ENCODE measurements at places on chromosomes 16 and 17. TPM values are rescaled to one million over a fixed set of nuclear protein-coding genes. Genes with fewer than 3 reads are reported as not detected.

- H3K4me1 ChIP-seq = no peaks in the 10 kb centered on the region
- no peaks in the 10 kb centered on the region for H3K27me3 ChIP-seq
- no peak overlapping the region for H3K4me3 ChIP-seq
These were observed 590.5 kb downstream of the CDH11 start for GRCh38 chr16:64531401-64531800.

DNA sequence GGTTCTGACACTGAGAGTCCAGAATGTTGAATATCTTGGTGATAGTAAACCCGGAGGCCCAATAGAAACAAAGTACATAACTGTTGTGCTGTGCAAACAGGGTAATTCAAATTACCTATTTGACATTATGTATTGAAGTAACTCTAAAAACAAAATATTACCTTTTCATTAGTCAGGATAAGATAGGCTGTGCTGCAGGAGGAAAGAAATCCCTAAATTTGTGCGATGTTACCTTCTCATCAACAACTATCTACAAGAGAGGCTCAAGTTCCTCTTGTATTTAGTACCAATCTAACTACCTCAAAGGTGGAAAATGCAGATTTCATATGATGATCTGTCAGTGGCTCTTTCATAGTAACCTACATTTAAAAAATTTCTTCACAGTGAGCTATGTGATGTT is 367.2 kb downstream of the ZFHX3 start:
- no peak overlapping the region for H3K27ac ChIP-seq
- no peak overlapping the region for H3K4me3 ChIP-seq
- no peak for DNase-seq
- no peaks in the 10 kb centered on the region for H3K27me3 ChIP-seq
- no peaks in the 10 kb centered on the region for H3K4me1 ChIP-seq

GDPD3 gene
- total RNA-seq = 1.3 TPM

GRCh38 chr16:307691-308312 is 24.8 kb downstream of the PDIA2 start:
- H3K36me3 ChIP-seq = peaks cover 77% of the 10 kb centered on the region
- no peaks in the 10 kb centered on the region for H3K27me3 ChIP-seq
- H3K27ac ChIP-seq = no peak overlapping the region
- no peaks in the 10 kb centered on the region for H3K4me1 ChIP-seq
- DNase-seq = no peak
- no peak overlapping the region for H3K4me3 ChIP-seq

DNA sequence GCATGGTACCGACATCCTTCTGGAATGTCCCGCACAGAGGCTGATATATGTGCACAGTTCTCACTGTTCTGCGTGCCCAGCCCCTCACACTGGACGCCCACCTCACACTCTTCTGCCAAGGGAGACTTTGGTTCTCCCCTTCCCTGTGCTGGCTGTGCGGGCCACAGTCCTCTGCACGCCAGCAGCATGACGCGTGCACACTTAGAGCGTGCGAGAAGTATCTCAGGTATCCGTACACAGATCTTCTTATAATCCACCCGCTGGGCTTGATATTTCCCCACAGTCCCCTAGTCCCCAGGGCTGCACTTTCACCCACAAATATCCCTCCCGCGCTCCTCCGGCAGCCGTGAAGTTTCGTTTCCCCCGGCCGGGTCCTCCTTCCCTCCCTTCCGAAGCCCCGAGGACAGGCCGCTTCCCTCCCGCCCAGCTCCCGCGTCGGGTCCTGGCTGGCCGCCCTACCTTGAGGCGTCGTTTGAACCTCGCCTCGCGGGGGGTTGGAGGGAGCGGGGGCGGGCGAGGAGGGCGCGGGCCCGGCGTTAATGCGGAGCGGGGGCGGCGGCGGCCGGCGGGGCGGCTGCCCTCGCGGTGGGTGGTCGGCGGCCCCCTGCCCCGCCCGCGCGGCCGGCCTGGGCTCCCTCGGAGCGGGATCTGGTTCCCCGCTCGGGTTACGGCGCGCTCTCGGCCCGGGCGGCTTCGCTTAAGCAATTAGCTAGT is 5.0 kb upstream of the FOXF1 start:
- DNase-seq = no peak
- H3K36me3 ChIP-seq = no peaks in the 10 kb centered on the region
- H3K4me1 ChIP-seq = peaks cover 32% of the 10 kb centered on the region
- peaks cover 100% of the 10 kb centered on the region for H3K27me3 ChIP-seq

DNA sequence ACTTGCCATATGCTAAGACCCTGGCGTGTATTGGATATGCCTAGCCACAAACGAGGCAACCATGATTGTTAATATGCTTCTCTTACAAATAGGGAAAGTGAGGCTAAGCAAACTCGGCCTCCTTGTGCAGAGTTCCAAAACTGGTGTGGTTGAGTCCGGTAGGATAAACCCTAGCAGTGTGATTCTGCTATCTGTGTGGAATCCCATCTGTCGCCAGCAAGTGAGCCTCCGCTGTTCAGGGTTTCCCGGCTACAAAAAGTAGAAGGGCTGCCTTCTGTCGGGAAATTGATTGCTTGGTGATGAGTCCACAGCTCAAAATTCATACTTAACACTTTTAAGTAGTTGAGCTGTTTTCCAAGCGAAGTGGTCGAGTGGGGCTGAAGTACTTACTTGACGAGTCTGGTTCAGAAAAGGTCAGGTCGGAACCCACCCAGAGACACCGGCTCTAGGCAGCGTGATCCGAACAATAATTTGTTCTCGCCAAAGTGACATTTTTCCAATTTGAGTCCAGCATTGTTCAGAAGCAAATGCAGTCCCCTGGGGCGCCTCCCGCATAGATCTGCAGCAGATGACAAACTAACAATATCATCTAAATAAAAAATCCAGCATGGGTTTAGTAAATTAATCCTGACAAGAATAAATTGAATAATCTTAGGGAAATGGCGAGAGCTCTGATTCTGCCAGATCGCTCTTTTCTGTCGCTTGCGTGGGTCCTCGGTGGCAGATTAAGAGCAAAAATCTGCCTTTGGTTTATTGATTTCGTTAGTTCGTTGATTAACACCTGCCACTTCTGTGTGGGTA is 686.7 kb upstream of the RBFOX1 start:
- H3K4me1 ChIP-seq = no peaks in the 10 kb centered on the region
- no peak overlapping the region for H3K27ac ChIP-seq
- peaks cover 14% of the 10 kb centered on the region for H3K27me3 ChIP-seq
- DNase-seq = no peak

DNA sequence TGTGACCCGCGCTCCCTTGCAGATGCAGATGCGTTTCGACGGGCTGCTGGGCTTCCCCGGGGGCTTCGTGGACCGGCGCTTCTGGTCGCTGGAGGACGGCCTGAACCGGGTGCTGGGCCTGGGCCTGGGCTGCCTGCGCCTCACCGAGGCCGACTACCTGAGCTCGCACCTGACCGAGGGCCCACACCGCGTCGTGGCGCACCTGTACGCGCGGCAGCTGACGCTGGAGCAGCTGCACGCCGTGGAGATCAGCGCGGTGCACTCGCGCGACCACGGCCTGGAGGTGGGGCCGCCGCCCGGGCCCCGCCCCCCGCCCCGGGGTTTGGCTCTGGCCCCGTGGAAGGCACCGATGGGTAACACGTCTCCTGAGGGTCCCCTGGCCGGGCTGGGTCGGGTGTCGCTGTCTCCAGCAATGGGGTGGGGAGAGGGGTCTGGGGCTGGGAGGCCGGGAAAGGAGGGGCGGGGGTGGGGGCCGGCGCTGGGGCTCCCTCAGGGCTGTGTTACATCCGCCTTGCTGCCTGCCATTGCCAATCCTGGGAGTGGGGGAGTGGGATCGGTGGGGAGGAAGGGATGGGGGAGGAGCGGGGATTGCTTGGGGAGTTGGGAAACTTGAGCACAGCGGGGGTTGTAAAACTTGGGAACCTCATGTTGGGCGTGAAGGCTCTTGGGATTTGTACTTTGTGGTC is 737 bp downstream of the NUDT16L1 start:
- peak overlapping the region; percentile 90 for H3K27ac ChIP-seq
- H3K4me3 ChIP-seq = peak overlapping the region; percentile 84
- H3K27me3 ChIP-seq = no peaks in the 10 kb centered on the region
- H3K4me1 ChIP-seq = peaks cover 15% of the 10 kb centered on the region

GRCh38 chr16:80084614-80085013 is 456.2 kb upstream of the DYNLRB2 start:
- no peaks in the 10 kb centered on the region for H3K27me3 ChIP-seq
- no peak overlapping the region for H3K4me3 ChIP-seq
- DNase-seq = peak; percentile 46
- no peaks in the 10 kb centered on the region for H3K4me1 ChIP-seq
- H3K27ac ChIP-seq = no peak overlapping the region
- no peaks in the 10 kb centered on the region for H3K36me3 ChIP-seq

DNA sequence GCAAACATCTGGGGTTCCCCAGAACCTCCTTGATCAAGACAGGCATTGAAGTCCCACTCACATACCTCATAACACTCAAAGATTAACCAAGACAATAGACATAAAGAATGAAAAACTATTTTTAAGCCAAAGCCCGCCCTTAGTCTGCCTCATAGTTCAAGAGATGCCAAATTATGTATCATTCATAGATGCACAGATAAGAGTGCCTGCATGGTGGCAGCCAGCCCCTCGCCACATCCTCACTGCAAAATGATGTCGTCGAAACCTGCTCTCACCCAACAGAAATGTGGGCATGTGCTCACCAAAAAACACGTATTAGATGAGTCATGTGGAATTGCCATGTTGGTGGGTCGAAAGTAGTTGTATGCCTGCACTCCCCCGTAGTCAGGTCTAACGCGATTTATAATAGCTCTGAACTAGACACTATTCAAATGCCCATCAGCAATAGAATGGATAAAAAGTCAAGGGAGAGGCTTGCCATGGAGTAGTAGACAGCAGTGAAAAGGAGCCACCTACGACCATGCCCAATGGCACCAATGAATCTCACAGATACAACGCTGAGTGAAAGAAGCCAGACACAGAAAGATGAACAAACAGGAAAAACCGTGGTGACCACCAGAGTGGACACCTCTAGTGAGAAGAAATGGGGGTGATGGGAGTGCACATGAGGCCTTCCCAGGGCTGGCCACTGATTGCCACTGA is 64.8 kb downstream of the C16orf95 start:
- no peak overlapping the region for H3K27ac ChIP-seq
- H3K36me3 ChIP-seq = no peaks in the 10 kb centered on the region
- no peak for DNase-seq
- H3K4me1 ChIP-seq = no peaks in the 10 kb centered on the region

- H3K27me3 ChIP-seq = no peaks in the 10 kb centered on the region
- no peaks in the 10 kb centered on the region for H3K36me3 ChIP-seq
- no peak overlapping the region for H3K4me3 ChIP-seq
- peak overlapping the region; percentile 96 for H3K27ac ChIP-seq
- DNase-seq = no peak
These were observed 33.5 kb downstream of the TK2 start for GRCh38 chr16:66516509-66516807.

- peaks cover 54% of the 10 kb centered on the region for H3K4me1 ChIP-seq
- H3K27ac ChIP-seq = no peak overlapping the region
- no peak overlapping the region for H3K4me3 ChIP-seq
- no peaks in the 10 kb centered on the region for H3K36me3 ChIP-seq
- DNase-seq = no peak
These were observed 1.9 kb downstream of the GPS2 start for GRCh38 chr17:7313088-7313889.

DNA sequence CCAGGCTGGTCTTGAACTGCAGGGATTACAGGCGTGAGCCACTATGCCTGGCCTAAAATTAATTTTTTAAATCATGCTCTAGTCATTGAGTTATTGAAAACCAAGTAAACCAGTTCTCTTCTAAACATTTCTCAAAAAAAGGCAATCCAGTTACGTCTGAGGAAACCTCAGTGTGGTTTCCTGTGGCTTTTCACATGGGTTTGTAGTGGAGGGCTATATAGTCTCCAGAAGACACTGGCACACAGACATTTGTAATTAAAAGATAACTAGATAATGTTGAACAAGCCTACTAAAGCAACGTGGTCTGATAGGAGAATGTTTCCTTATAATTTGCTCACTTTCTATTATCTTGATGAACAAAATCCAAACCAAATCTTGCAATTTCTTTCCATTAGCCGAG is 5.2 kb upstream of the TOB1 start:
- DNase-seq = no peak
- no peaks in the 10 kb centered on the region for H3K36me3 ChIP-seq
- no peak overlapping the region for H3K4me3 ChIP-seq
- no peak overlapping the region for H3K27ac ChIP-seq
- no peaks in the 10 kb centered on the region for H3K27me3 ChIP-seq

KRT13 gene
- not detected for total RNA-seq

HOXB3 gene
- 1.0 TPM for total RNA-seq

DNA sequence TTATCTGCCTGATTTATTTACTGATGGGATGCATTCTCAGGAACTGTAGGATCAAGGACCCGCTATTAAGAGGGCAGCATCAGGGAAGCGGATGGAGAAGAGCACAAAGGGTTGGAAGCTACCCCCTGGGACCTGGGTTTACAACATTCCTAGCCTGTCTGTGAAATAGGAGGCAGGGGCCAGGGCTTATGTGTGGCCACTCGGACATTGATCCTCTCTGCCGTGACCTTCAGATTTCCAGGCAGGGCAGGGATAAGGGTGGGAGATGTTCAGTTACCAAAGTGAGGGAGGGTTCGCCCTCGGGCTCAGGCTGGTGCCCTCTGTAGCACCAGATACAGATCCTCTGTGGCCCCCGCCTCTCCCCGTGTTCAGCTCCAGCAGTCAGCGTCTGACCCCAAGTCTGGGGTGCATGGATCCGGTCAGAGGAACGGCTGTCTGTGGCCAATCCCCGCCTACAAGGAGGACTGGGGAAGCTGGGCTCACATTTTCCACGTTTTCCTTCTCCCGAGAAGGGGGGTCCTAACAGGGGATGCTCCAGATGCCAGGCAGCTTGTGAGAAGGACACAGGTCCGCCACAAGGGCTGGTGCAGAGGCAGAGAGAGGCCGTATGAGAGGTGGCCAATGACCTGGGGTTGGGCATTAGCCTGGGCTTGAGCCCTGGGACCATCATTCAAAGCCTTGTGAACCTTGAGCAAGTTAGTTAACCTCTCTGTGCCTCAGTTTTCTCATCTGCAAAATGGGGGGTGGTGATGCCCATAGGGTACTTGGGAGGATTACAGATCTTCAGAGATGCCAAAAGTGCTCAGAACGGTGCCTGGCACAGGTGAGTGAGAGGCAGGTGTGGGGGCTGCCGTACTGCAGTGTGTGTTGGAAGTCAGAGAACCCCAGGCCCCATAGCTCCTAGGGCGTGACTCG is 48.3 kb downstream of the ATP2C2 start:
- no peak overlapping the region for H3K4me3 ChIP-seq
- H3K27me3 ChIP-seq = peaks cover 17% of the 10 kb centered on the region
- H3K36me3 ChIP-seq = no peaks in the 10 kb centered on the region

DNA sequence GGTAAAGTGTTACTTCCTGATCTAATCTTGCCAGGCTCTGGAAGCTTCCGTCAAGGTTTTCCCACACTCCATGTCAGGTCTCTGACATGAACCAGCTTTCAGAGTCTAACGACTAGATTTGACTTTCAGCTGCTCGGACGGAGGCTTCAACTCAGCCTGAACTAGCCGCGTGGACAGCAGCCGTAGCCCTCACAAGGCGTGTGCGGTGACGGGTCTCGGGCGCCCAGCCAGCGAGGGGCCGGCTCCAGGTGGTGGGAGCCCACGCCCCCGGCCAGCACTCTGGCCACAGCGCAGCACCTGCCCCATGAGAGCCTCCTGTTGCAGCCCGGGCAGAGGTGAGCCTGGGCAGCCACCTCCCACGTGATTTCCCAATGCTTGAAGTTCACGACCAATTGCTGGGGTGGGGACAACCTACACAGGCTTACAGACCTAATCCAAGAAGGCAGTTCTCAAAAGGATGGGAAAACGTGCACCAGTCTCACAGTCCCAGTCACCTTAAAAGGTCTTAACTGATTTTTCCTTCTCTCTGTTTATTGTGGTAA is 45.5 kb downstream of the TBC1D16 start:
- H3K4me3 ChIP-seq = no peak overlapping the region
- H3K27ac ChIP-seq = no peak overlapping the region
- H3K4me1 ChIP-seq = peaks cover 55% of the 10 kb centered on the region
- no peak for DNase-seq
- H3K36me3 ChIP-seq = no peaks in the 10 kb centered on the region
- H3K27me3 ChIP-seq = no peaks in the 10 kb centered on the region

RHBDF1 gene
- 25.7 TPM for total RNA-seq

GAS7 gene
- total RNA-seq = 111 TPM

Measured in heart right ventricle (tissue), 16 donors.